ENCODE measurements at places on chromosomes 3 and 15.

DNA sequence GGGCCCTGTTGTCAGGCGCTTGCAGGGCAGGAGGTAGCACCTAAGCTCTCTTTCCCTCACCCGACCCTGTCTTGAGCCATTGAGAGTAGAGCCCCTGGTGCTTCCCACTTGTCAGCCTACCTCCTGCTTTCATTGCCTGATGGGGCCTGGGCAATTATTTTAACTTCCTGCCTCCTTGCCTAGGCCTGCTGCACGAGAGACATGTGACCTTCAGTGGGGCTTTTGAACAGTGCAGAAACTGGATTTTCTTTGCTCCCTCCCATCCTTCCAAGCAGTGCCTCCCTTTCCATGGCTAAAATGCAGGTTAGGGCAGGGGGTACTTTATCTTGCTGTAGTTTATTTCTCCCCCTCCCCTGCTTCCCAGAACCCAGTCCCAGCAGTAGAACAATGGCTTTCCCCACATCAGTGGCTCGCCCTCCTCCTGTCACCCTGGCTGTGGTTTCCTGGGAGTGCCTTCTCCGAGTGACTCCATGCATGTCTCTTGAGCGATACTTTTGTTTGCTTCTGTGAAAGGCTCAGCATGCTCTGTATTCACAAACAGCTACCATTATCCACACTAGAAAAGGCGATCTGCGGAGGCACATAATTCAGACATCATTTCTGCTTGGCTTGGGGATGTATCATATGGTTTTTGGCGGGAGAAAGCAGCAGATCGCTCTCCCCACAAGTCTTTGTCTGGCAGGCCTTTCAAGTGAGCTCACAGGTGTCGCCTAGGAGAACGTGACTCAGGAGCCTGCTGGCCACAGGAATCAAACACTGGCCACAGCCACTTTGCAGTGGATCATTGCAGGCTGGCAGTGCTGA, 24.1 kb downstream of the PDIA5 start:
- no peak for DNase-seq

- DNase-seq: no peak
These were observed 21.6 kb downstream of the IFT122 start for GRCh38 chr3:129461461-129462146.

DNA sequence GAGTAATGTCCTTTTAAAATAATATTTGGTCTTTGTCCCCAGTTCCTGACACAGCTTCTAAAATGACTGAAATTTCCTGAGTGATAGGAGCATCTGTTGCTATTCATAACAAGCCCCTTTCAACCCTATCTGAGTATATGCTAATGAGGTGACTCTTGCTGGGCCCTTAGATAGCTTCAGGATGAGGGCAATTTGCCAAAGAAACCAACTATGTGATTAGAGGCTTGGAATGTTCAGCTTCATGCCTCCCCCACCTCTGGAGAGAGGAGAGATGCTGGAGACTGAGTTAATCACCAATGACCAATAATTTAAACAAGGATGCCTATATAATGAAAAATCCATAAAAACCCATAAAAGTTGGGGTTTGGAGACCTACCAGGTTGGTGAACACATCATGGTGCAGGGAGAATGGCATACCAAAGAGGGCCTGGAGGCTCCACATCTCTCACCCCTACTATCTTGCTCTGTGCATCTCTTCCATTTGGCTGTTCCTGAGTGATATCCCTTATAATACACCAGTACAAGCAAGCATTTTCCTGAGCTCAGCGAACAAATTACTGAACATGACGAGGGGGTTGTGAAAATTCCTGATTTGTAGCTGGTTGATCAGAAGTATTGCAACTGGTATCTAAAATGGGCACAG, 189.2 kb downstream of the ECT2 start:
- DNase-seq: no peak

DNA sequence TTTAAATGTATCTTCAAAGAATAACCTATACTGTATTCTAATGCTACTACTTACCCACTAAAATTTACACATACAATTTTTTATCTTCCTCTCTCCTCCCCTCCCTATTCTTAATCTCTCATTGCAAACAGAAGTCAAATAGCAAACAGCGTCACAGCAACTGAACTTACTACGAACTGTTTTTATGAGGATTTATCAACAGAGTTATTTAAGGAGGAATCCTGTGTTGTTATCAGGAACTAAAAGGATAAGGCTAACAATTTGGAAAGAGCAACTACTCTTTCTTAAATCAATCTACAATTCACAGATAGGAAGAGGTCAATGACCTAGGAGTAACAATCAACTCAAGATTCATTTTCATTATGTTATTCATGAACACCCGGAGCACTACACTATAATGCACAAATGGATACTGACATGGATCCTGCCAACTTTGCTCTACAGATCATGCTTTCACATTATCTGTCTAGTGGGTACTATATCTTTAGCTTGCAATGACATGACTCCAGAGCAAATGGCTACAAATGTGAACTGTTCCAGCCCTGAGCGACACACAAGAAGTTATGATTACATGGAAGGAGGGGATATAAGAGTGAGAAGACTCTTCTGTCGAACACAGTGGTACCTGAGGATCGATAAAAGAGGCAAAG, 984 bp downstream of the FGF7 start:
- DNase-seq: no peak

- no peak for DNase-seq
These were observed 71.5 kb downstream of the ZMAT3 start for GRCh38 chr3:179000144-179000543.

GRCh38 chr15:91068436-91068835, 31.6 kb upstream of the SV2B start:
- no peak for DNase-seq

GRCh38 chr15:47439146-47440111, 277.9 kb upstream of the SEMA6D start:
- DNase-seq: no peak

- DNase-seq: no peak
These were observed 131.7 kb downstream of the RBPMS2 start for GRCh38 chr15:64643685-64644084.

DNA sequence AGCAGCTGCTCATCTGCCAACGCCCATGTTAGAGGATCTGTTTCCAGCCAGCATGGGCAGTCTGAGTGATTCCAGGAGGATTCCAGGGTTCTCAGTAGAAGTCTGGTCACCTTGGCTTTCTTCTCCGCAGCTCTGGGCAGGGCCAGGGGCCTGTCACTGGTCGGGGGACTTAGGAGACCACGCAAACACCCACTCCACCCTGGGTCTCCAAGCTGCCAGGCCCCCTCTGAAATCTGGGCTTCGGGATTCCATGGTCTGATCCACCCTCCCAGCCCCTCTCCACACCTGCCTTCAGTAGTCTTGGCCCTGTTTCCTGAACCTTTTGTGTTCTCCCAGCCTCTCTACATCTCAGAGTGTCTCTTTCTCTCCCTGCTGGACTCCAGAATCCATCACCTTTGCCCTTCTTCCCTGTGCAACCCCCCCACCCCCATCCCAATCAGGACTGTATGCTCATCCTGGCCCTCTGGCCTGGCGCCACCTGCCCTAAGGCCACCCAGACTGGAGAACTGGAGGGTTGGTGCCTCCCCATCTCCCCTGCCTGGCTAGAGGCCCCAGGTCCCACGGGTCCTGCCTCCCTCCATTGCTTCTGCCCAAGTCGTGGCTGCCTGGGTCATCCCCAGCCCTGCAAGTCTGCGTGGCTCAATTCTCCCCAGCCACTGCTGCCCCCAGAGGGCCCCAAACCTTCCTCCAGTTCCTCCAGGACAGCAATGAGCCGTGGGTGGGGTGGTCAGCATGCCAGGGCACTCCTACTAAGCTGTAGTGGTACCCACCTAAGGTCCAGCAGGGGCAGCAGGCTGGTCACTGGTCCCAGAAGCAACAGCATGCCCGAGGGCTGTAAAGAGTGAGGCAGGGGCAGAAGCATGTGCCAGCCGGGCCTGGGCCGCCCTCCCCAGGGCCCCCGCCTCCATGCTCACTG, 102.8 kb downstream of the TBC1D2B start:
- DNase-seq: no peak

DNA sequence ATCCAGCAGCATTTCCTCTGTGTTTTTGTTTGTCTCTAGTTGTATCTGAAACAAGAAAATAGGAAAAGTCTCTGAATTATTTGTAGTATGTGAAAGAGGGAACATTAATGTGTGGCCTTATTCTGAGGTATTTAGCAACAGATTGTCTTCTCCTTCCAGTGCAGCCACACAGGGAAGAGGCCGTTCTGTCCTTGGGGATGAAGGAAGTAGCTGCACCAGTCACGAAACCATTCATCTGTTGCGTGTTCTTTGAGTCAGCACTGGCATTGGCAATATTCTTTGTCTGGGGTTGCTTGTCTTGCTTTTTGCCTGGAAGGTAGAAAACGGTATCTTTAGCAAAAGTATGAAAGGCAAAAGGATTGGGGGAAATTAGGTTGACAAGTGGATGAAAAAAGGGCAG, 91.6 kb downstream of the CDIN1 start:
- no peak for DNase-seq

DNA sequence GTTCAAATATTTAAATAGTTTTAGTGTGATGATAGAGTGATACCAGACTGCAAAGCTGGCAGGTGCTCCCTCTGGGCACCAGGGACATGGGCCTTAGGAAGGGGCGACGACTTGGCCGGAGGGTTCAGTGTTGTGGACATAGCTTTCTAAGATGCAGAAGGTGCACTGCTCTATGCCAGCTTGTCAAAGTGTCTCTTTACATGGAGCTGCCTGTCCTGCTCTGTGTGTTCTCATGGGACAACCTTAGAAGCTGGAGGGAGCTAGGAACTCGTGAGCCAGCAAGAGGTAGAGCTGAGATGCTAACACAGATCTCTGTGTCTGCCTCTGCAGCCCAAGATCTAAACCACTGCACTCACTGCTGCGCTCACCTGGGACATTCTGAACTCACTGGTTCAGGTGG, 77.8 kb downstream of the SENP2 start:
- DNase-seq: no peak

DNA sequence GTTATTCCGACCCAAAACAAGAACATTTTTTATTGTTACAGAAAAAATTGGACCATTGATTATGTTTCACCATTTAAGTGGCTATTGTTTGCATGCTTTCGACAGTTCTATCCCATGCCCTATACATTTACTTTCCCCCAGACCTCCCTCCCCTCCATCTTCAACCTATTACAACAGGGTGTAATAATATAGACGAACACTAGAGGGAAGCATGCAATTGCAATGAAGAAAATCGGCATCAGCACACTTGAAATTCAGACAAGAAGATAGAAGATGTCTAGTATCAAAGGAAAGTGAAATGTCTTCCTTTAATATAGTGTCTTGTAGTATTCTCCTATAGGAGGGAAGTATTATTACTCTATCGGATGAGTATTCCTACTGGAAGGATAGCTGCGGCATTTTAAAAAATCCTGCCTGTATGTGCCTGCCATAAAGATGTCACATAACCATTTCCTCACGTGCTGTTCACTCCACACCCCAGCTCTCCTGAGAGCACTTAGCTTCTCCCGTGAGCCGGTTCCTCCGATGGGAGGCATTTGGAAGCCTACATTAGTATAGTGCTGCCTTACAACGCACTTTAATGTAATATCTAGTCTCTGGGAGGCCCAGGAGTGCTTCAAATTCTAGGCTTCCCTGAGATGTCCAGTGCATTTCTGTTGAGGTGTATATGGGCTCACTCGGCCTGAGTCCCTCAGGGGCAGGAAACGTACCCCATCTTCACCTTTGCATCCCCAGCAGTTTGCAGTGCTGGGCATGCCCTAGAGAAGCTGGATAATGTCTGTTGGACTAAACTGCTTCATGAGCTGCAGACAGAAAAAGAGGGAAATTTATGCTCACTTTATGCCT, 17.8 kb upstream of the ERICH6 start:
- DNase-seq: peak; percentile 44

- DNase-seq: no peak
These were observed 101.8 kb downstream of the NFKBIZ start for GRCh38 chr3:101950985-101951733.

DNA sequence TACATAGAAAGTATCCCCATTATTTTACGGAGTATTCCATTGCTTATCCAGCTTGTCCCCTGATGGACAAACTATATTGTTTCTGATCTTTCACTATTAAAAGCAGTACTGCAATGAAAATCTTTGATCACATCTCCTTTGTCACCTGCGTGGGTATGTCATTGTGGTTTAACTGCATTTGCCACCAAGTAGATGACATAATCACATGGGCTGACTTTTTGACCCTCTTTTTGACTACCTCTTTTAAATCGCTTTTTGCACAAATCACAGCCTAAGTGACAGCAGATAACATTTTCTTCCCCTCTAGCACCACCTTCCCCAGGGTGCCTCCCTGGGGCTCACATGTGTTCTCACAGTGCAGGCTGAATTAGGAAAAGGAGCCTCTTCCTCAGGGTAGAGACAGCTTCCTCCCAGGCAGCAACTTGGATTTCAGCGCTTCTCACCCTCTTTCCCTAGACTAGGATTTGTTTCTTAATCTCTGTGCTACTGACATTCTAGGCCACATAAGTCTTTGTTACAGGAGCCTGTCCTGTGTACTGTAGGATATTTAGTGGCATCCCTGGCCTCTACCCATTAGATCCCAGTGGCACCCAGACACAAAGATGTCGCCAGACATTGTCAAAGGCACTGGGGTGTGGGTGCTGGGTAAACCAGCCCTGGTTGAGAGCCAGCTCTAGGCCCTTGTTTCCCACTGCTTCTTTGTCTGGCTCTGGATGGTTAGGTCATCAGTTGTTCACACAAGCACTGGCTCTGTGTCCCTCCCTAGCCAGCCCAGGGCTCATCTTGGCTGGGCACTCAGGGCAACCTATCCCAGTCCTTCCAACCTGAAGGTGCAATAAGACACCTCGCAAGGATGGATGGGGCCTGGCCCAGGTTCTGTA, 1.3 kb upstream of the RBP1 start:
- no peak for DNase-seq

GRCh38 chr3:15514663-15515340, 6.7 kb downstream of the COLQ start:
- no peak for DNase-seq

DNA sequence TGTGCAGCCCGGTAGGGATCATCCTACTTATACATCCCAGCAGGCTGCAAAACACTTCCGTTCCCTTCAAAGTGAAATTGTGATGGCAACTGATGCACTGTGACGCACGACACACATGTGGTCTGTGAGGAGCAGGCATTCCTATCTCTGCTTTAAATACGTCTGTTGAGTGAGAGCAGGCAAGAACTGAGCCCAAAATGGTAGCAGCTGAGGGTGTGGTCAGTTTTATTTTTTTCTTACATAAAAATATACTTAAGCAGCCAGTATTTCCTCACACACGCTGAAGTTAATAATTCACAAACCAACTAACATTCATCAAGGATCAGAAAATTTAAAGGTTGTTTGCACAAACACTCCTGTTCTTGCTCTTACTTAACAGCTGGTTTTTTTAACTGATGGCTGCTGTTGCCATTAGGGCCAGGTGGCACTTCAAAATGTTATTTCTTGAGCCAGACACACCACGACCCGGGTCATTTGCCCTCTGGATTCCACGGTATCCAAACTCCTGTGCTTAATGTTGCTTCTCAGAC, 23.9 kb downstream of the LRIG1 start:
- DNase-seq: no peak

GRCh38 chr15:38876211-38876610, 311.6 kb upstream of the RASGRP1 start:
- no peak for DNase-seq

Data from left renal pelvis (tissue), 4 donors.